Neuronal stem cell (in vitro differentiated cells): ENCODE measurements at places on chromosomes 12 and 14.

DNA sequence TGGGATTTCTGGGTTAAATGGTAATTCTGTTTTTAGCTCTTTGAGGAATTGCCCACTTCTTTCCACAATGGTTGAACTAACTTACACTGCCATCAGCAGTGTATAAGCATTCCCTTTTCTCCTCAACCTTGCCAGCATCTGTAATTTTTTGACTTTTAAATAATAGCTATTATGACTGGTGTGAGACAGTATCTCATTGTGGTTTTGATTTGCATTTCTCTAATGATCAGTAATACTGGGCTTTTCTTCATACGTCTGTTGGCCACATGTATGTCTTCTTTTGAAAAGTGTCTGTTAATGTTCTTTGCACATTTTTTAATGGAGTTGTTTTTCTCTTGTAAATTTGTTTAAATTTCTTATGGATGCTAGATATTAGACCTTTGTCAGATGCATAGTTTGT lies 323.7 kb downstream of the CCDC91 start:
- DNase-seq, result no peak

DNA sequence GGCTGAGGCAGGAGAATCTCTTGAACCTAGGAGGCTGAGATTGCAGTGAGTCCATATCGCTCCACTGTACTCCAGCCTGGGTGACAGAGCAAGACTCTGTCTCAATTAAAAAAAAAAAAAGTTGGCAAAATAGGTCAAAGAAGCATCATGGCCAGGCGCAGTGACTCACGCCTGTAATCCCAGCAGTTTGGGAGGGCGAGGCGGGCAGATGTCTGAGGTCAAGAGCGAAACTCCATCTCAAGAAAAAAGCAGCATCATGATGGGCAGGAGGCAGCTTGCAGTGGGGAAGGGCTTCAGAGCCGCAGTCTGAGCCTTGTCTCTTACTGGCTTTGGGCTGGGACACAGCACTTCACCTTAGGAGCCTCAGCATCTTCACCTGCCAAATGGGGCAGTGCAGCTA lies 21.4 kb downstream of the TEAD4 start:
- DNase-seq, result no peak

- no peak for DNase-seq
Measured at GRCh38 chr12:40376533-40377267, 151.9 kb downstream of the LRRK2 start.

DNA sequence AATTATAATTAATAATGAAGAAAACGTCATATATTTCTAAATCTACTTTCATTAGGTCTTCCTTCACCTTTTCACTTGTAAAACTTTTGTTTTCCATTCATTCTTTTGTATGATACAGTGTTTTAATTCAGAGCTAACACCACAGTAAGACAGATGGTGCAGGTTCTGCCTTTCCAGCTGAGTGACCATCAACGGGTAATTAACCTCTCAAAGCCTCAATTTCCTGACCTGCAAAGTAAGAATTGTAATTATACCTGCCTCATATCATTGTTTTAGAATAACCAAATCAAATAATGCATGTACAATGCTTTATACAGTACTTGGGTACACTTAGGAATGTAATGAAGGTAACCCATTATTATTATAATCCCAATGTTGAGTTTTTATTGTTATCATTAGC lies 157.6 kb downstream of the FOXA1 start:
- DNase-seq, result no peak

- no peak for DNase-seq
Measured at GRCh38 chr12:78938341-78939084, 73.9 kb downstream of the SYT1 start.
